GM10248 (cell line): ENCODE measurements at places on chromosomes 1 and 21.

DNA sequence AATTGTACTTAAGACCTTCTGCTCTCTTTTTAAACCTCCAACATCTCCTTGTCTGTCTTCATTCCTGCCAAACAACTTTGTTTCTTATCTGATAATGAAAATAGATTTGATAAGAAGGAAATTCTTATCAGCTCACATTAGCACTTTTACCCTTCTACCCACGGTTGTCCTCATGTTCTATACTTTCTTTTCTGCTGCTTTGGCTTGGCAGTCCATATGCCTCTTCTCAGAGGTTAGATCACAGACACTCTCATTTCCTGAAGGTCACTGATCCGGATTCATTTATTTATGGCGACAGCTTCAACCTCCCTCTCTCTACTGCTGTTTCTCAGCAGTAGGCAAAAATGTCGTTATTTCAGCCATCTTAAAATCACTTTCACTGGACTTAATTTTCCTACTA, 2015.8 kb downstream of the NCAM2 start:
- DNase-seq = no peak

GRCh38 chr1:77688939-77689338, 6.5 kb upstream of the ZZZ3 start:
- DNase-seq = peak; percentile 24

DNA sequence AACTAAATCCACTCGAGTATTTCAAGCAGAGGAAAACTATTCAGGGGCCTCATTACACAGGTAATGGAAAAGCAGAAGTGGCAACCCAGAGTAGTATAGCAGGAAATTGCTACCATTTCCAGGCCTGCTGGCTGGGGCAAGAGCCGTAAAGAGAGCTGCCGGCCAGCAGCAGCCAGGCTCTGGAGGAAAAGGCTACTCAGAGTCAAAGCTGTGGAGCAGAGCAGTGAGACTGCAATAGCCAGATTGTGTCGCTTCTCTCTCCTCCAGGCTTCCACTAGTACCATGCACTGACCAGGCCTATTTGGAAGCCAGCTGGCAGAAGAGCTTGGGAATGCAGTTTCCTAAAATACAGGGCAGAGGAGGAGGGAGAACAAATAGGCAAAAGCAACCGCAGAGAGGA, 155.5 kb downstream of the OMA1 start:
- DNase-seq = no peak

DNA sequence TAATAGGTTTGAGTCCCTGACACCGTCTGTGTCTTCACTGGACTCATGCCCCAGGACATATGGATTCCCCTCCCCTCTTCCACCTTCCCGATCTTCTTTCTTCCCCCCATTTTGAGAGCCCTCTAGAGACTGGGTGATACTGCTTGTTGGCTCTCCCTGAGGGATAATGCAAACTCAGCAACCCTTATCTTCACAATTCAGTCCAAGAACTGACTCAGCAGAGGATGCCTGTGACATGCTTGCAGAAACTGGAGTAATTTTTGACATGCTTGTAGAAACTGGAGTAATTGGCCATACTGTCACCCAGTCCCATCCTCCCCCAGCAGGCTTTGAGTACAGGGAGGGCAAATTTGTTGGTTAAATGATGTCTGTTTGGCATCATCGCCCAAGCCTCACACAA, 127.6 kb upstream of the CTTNBP2NL start:
- DNase-seq = no peak

DNA sequence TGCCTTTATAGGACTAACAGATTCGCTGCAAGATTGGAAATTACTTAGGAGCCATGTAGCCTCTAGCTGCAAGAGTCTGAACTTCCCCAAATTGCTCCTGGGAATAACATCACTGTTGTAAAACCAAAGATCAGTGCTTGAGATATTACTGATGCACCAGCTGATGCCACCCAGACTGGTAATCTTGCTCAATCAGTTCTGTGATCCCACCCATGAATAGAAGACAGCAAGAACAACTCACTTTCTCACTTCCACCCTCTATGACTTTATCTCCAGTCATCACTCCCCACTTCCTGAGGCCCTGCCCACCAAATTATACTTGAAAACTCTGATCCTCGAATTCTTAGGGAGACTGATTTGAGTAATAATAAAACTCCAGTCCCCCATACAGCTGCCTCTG, 1011.1 kb downstream of the PLA2G4A start:
- no peak for DNase-seq

DNA sequence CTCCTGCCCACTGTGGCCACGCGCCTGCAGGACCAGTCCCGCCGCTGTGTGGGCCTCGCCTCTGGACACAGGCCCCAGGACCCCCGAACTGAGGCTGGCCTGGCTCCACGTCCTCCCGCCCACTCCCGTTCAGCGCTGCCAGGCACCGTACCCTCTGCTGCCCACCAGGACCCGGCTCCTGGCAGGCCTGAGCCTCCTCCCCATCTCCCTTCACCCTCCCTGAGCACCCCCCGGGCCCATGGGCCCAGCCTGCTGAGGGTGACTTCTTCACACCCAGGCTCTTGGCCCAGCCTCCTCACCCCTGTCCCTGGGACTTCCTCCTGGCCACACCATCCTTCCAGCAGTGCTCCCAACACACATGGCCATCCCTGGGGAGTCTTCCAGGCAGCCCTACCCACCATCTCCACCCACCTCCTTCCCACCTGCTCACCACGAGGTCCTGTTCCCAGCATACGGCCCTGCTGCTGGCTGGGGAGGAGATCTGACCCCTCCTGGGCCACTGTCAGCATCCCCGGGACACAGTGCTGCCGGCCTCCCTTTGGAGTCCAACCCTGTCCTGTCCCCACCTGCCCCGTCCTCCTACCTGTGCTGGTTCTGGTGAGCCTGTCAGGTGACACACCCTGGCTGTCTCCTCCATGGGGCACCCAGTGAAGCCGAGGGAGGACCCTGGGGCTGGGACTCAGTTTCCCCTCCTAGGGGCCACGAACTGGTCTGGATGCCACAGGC, 53.7 kb downstream of the SLX9 start:
- no peak for DNase-seq
